ENCODE measurements at places on chromosomes 6 and 20.
A peak's percentile ranks its signal among the peaks of the same experiment; 100 is the strongest.

- no peak for DNase-seq
These were observed 135.0 kb downstream of the CLIC5 start for GRCh38 chr6:45880676-45881075.

GRCh38 chr6:24927277-24927955, 8.3 kb downstream of the RIPOR2 start:
- no peak for DNase-seq

DNA sequence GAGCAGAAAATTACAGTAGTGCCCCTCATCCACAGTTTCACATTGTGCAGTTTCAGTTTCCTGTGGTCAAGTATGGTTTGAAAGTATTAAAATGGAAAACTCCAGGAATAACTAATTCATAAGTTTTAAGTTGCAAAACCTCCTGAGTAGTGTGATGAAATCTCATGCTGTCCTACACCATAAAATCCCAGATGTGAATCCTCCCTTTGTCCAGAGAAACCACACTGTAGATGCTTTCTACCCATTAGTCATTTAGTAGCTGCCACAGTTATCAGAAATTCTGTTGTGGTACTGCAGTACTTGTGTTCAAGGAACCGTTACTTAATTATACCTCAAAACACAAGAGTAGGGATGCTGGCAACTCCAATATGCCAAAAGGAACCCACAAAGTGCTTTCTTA, 74.7 kb downstream of the PTCHD4 start:
- DNase-seq = no peak

- peak; percentile 94 for DNase-seq
These were observed 1.8 kb downstream of the GTPBP2 start for GRCh38 chr6:43627008-43627825.

DNA sequence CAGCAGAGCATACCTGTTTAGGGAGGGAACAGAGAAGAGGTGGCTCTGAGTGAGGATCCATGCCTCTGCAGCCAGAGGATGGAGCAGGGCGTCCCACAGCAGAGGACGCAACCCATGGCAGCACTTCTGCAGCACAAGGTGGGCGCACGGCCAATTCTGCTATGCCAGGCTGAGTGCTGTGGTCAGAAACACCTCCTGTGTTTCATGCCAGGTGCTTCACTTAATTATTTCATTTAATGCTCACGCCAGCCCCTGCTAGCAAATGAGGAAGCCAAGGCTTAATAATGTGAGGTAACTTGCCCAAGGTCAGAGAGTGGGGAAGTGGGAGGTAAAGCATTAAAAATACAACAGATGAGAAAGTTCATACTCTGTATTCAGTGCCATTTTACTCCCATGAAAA, 68.5 kb upstream of the PTGIS start:
- no peak for DNase-seq

GRCh38 chr6:83536034-83536646, 23.8 kb downstream of the PRSS35 start:
- DNase-seq = peak; percentile 59

DNA sequence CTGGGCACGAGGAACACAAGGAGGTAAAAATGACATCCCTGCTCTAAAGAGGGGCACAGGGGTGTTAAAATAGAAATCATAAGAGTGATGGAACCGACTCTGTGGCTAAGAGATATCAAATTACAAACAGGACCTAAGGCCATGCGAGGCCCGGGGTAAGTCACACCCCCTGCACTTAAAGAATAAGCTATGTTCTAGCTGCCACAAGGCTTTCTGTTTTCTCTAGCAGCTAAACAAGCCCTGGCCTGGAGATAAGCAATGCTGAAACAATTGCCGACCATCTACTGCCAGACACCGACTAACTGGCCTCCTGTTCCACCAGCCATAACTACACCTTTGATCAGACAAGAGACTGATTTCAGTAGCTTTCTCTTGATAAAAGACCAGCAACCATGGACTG, 32.4 kb downstream of the MDGA1 start:
- no peak for DNase-seq

GRCh38 chr6:143014764-143015163, 45.9 kb upstream of the AIG1 start:
- DNase-seq = no peak

GRCh38 chr6:35681298-35681697, 7.4 kb downstream of the FKBP5 start:
- no peak for DNase-seq

DNA sequence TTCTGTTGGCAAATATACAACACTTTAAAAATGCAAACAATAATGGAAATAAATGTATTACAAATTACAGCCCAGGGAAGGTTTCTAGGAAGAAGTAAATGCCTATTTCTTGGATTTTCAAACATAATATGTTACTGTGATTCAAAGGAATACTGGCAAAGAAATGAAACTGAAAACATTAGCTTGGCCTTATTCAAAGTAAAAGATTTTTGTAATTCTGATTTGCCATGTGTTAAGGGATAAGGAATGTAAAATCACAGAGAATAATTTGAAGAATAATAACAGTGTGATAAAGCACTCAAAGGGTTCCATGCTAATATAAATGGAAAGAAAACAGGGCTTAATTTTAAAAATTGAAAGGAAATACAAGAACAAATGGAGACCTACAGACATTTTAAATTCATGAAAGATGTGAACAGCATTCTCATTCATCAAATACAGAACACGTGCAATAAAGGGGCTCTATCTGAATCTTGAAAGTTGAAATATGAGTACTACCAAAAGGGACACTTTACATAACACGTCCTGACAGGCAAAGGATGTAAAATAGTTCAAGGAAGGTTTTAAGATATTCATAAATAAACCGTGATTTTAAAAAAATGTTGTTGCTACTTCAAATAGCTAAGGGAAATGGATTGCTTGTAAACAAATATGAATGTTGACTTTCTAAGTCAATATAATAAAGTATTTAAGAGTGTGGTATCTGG, 138.1 kb downstream of the RFPL4B start:
- no peak for DNase-seq

- no peak for DNase-seq
These were observed 13.1 kb downstream of the RPS10 start for GRCh38 chr6:34412643-34413214.

- DNase-seq = no peak
These were observed 11.6 kb upstream of the ARFGEF2 start for GRCh38 chr20:48909910-48910309.

DNA sequence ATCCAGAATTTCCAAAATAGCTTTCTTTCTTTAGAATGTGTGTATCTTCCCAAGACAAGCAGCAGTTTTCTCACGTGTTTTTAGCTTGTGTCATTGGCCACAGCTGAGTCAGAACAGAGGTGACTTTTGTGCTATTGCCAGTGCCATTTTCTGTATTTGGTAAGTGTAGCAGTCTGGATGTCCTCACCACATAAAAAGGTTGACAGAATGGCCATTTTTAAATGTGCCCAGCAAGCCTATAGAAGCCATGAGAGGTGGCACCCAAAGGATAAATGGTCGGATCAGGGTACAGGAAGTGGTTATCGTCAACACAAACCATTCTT, 269.5 kb upstream of the HSF2 start:
- peak; percentile 10 for DNase-seq

DNA sequence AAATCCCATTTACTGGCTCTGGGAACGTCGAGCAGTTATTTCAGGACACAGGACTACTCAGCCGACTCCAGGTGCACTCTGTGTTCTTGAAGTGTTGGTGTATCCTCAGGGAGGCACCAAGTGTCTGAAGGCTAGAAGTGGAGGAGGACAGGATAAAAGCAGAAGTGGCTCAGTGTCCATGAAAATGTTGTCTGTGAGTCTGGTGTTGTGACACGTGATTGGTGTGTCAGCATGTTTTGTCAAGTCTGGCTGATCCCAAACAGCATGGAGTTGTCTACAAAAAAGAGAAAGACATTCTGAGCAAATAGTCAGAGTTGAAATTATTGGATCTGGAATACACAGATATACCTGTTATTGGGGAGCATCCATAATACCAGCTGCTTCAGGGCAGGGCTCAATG, 30.3 kb downstream of the SCGN start:
- DNase-seq = no peak

DNA sequence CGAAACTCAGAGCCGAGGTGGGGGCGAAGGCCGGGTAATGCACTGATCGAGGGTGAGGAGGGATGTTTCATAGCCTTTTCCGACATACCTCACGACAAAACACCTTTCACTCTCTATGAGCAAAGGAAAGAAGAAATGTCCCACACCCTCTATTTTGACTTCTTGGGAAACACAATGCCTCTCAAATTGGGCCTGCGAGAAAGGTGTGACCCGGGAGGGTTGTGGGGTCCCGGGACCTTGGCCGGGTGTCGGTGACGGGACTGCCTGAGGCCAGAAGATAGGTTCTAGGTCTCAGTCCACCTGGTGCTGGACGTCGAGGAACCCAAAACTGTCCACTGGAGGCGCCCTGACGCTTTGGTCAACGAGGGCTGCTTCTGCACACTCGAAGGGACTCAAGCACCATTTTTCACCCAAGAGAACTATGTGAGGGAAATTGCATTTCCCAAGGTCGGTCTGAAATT, 41.1 kb upstream of the OSTM1 start:
- peak; percentile 26 for DNase-seq

- DNase-seq = peak; percentile 96
These were observed 25.4 kb downstream of the HLA-F start for GRCh38 chr6:29748391-29749307.

GRCh38 chr6:109062216-109062615, 32.4 kb downstream of the SESN1 start:
- DNase-seq = no peak

DNA sequence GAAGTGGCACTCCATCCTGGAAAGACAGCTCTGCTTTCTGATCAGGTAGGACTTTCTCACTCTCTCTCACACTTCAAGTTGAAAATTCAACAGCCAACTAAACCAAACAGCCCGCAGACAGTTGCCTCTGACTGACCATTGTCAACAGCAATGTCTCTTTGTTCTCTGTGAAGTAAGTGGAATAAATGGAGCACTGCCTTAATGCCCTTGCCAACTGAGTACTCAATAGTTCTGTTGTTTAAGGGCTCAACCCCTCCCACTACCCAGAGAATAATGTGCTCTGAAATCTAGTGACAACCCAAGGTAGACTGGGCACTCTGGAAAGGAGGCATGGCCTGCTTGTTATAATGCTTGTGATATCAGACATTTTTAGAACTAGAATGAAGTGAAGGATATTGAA, 16.8 kb upstream of the BCLAF1 start:
- DNase-seq = no peak

DNA sequence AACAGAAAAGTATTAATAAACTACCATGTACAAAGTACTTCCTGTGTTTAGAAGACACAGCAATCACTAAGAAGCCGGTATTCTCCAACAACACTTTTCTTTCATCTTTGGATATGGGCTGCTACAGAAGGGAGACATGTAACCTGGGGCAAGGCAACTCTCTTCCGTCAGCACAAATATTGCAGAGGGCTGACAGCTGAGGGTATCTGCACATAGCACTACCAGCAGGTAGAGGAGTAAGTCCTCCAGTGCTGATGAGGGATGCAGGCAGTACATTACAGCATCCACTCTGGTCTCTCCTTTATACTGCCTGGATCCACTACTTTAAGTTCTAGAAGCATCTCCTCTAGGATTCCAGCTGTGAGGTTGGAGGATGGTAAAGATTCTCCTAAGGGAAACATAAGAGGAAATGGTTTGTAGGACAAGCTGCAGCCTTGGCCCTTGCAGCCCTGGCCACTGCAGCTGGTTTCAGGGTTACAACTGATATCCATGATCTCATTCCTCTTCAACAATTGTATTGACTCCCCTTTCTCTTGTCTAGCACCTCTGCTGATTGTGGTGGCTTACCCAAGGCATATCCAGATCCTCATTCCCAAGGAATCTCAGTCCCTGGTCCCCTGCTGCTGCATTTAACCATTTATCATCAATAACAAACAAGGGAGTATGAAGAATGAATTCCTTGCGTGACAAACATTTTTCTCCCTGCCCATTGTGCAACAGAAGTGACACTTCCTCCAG, 110.7 kb upstream of the ADGRF1 start:
- peak; percentile 62 for DNase-seq

DNA sequence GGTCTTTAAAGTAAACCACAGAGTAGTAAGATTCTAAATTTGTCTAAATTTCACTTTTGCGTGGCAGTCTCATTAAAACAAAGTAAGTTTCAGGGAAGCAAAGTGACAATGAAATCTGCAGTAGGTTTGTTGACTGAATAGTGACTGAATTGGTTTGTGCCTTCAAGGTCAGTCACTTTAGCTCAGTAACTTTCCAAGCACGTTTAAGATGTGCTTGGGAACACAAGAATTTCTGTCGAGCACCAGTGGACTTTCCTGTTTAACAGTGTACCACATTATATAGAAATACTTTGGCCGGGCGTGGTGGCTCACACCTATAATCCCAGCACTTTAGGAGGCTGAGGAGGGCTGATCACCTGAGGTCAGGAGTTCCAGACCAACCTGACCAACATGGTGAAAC, 1.7 kb upstream of the CD24 start:
- DNase-seq = no peak

GRCh38 chr6:56934876-56935275, 20.0 kb upstream of the BEND6 start:
- no peak for DNase-seq

- no peak for DNase-seq
These were observed 58.9 kb downstream of the TMEM200A start for GRCh38 chr6:130424710-130425109.

DNA sequence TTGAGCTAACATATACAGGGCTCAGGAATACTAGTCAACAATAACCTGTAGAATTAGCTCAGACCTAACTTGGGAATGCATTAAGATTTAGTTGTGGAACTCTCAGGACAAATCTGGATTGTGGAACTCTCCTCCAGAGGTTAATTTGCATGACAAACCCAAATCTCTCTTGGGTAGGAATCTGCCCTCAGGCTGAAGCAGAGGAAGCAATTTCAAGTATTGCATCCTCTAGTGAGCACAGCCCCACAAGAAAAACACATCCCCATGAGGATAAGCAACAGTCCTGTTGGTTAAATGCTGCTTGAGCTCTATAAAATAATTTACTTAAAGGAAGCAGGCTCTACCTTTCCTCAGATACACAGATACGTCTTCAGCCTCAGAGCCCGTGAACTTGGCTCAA, 170.9 kb upstream of the STXBP5 start:
- DNase-seq = peak; percentile 23

- DNase-seq = no peak
These were observed 394.3 kb upstream of the SOX4 start for GRCh38 chr6:21199262-21199661.

- DNase-seq = no peak
These were observed 2.8 kb upstream of the MC3R start for GRCh38 chr20:56245761-56246160.

- DNase-seq = no peak
These were observed 6.2 kb upstream of the RBCK1 start for GRCh38 chr20:401682-402495.

DNA sequence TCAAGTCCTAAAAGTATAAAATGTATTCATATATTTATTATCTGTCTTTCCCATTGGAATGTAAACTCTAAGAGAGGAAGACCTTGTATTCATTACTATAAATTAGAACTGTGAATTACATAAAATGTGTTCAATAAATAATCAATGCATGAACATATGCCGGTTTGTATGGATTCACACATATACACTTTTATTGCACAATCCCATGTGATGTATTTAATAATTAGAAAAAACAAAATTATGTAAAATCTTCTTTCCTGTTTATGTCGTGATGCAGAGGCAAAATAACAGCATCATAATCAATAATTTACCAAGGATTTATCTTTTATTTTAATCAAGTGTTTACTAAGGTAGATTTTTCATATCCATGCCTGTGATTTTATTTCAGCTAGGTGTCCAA, 240.5 kb downstream of the KHDRBS2 start:
- DNase-seq = no peak

GRCh38 chr6:148768646-148769270, 21.9 kb downstream of the UST start:
- no peak for DNase-seq

GRCh38 chr6:40669343-40669742, 82.2 kb upstream of the LRFN2 start:
- DNase-seq = no peak
